ENCODE measurements at places on chromosomes 6 and 20.

DNA sequence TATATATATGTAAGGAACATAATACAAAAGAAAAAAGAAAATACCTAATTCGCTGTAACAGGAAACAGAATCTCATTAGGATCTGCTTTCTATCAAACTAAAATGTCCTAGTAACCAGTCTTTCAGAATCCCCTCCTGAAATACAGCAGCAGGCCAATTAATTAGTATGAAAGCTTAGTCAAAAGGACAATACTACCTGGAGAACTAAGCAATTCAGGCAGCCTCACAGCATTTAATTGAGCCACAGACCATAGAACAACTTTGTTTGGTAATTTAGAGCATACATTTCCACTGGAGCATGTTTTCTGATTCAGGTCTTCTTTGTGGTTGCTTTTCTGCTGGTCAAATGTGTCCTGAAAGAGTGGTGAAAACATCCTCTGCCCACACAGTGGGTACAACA, 516.0 kb downstream of the LMBRD1 start:
- no peak for DNase-seq

- no peak for DNase-seq
Observed at GRCh38 chr6:116512111-116512559, 696 bp downstream of the CALHM5 start.

- DNase-seq: no peak
Observed at GRCh38 chr20:44106615-44107014, 80.4 kb downstream of the JPH2 start.

- no peak for DNase-seq
Observed at GRCh38 chr20:14959506-14960475, 622.4 kb upstream of the FLRT3 start.

DNA sequence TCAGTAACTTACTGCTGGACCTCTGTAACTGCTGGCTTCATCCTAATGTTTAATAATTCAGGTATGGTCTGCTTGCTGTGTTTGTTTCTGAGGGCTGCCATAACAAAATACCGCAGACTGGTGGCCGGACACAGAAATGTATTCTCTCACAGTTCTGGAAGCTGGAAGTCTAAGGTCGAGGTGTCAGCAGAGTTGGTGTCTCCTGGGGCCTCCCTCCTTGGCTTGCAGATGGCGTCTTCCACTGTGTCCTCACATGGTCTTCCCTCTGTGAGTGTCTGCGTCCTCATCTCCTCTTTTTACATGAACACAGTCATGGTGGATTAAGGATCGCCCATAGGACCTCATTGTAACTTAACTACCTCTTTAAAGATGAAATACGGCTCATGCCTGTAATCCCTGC, 389.7 kb upstream of the JARID2 start:
- no peak for DNase-seq

DNA sequence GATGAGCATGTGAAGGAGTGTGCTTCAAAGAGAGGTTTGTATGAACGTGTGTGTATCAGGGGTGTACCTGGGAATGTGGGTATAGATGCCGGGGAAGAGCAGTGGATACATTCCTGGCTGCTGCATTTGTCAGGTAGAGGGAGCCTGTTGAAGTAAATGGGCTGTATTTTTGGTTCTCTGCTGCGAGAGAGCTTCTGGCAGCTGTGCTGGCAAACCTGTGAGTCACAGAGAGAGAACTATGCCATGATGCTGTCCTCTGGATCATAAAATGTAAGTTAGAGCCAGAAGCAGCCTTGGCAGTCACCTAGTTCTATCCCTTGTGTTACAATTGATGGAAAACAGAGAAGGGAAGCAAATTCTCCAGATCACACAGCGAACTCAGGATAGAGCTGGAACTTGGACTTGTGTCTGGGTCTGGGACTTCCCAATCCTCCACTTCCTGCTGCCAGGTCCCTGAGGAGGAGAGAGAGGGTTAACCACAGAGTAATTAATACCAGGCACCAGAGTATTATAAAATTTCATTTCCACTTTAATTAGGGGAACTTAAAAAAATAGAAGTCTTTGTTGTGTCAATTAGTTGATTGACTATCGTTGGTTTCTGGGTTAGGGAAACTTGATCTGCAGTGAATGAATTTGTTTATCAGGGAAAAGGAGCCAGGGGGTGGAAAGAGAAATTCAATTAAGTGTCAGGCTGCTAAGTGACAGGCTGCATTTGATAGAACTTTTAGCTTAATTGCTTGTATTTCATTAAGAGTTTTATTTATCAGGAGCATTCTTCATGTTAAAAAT, 41.1 kb upstream of the GTSF1L start:
- DNase-seq: no peak

- no peak for DNase-seq
Observed at GRCh38 chr6:155432293-155432692, 23.3 kb downstream of the NOX3 start.

GRCh38 chr20:47317127-47317895, 39.2 kb downstream of the ZMYND8 start:
- peak; percentile 73 for DNase-seq

- no peak for DNase-seq
Observed at GRCh38 chr6:21000331-21000801, 466.1 kb downstream of the CDKAL1 start.

- no peak for DNase-seq
Observed at GRCh38 chr20:49775229-49775693, 37.4 kb upstream of the SLC9A8 start.

GRCh38 chr6:110755411-110755834, 59.8 kb downstream of the CDK19 start:
- DNase-seq: no peak

DNA sequence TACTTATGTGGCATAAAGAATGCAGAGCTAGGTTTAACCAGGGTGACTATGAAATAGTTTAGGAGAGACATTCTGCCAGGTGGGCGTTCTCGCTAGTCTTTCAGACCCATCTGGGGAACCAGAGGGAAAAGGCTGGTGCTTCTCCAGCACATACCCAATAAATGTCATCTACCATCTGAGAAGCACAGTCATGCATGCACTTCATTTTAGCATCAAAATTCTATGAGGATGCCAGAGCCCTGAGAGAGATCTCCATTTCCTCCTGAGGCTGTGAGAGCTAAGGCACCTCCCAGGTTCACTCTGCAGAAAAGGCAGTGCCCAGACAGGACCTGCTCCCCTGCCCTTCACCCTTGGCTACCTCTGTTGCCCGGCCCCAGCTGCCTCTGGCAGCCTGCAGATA, 231.7 kb upstream of the PRND start:
- DNase-seq: no peak

GRCh38 chr20:56871691-56872090, 242.6 kb downstream of the TFAP2C start:
- DNase-seq: no peak

DNA sequence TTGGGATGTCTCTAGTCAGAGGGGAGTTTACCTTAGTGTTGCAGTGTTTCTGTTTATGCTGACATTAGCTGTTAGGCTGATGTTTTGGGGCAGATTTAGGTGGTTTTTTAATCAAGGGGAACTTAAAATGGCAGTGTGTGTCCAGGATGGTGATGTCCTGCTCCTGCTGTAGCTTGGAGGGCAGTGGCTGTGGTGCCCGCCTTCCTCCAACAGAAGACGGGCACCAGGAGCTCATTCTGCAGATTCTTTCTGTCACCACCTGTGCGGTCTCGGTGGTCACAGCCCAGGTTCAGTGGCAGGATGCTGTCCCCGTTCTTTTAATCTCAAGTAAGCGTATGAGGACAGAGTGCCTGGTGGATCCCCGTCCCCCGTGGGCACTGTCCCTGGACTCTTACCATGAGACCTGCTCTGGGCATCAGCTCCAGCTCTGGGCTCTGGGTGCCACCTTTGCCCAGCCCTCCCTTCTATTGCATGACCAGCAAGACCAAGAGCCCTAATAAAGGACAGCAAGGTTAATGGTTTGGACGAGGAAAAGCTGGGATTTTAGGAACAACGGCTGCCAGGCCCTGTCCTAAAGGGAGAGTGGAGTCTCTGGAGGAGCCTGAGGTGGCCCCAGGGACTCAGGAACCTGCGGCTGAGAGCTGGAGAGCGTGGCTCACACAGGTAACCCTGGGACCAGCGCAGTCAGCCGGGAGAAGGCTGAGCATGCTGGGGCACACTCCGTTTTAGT, 217.3 kb downstream of the ERMARD start:
- no peak for DNase-seq

DNA sequence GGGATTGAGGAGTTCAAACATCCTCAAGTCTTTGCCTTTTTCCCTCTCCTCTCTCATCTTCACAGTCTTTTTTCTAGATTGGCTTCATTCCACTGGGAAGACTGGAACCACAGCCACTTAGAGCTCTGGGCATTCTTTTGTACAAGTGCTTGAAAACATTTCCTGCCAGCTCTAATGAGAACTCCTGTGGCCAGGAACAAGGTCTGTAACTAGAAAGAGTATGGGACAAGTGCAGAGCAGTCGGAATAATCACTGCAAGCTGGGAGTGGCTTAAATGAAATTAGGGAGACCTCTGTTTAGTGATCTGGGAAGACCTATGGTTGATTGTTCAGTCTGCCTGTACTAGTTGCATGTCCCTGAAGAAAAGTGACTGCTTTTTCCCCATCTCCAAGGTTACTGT, 41.0 kb upstream of the SMIM8 start:
- DNase-seq: no peak

GRCh38 chr6:52399511-52400312, 20.4 kb upstream of the EFHC1 start:
- peak; percentile 36 for DNase-seq

DNA sequence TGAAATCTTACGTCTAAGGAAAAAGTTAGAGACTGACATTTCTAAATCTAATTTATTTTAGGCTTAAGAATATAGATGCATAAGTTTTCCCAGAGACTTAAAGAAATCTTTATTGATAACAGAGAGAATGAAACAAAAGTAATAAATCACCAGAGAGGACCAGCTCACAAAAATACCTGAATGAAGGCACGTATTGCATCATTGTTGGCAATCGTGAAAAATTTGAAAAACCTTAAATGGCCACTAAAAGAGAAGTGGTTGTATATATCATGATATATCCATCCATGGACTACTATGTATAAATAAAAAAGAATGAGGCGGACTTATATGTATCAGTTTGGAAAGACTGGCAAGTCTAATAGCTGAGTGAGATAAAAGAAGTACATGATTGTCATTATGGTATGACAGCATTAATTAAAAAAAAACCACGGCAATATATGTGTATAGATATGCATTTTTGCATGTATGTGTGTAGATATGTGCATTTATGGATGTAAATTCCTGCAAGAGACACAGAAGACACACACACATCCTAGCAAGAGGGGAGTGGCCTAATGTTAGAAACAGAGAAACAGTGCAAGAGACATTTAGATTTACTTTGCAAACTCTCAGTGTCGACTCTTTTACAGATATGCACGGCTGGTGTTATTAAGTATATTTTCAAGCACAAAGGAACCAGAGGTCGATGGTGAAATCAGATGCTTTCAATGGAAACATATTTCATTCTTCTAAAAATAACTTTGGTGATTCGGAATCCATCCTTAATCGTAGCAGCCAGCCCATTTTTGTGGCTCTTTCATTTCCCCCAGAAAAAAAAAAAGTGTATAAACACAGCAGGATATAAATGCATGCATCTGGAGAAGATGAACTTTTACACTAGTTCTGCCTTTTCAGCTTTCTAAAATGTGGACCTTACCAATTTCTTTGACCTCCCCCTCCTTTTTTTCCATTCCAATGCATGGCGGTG, 156.1 kb upstream of the SALL4 start:
- DNase-seq: no peak

DNA sequence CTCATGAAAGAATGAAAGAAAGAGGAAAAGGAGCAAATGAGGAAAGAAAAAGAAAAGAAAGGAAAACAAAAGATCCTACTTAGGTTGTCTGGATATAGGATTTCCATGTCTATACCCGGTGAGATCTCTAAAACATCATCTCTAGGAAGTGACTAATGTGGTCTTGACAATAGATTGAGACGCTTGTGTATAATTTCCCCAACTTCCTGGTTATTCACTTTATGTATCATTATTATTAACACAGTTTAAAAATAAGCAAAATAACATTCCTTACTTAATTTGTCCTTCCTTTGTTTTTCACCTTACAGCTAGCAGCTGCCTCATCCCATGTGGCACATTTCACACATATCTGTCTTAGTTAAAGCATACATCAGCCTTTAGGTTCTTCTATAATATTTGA, 27.0 kb downstream of the LAMA4 start:
- DNase-seq: no peak

DNA sequence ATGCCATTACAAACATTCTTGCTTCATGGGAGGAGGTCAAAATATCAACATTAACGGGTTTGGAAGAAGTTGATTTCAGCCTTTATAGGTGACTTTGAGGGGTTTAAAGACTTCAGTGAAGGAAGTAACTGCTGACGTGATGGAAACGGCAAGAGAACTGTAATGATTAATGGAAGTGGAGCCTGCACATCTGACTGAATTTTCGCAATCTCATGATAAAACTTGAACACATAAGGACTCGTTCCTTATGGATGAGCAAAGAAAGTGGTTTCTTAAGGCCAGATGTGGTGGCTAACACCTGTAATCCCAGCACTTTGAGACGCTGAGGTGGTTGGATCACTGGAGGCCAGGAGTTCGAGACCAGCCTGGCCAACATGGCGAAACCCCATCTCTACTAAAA, 226.1 kb downstream of the BCAS1 start:
- DNase-seq: no peak

DNA sequence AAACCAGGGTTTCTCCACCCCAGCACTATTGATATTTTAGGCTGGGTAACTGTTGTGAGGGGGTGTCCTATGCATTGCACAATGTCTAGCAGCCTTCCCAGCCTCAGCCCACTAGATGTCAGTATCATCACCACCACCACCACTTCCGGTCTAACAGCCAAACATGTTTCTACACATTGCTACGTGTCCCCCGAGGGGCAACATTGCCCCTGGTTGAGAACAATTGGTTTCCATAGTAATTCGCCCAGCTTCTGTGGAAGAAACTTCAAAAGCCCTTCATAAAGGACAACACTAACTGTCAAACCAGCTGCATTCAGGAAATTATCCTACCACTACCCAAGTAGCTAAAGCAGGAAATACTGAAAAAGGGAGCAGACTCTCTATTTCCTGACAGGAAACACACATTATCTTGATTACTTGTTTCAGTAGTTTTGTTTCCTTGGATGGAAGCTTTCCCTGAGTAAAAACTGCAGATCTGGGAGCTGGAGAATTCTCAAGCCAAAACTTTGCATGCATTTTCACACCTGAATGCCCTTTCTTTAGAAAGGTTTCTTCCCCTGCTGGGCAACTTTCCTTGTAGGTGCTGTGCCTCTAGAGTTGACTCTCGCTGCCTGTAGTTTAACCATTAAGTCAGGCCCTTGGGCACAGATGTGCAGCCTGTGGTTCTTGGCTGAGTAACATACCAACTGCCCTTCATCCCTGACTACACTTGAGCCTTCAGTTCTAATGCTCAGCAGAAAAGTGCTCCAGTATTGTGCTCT, 23.6 kb downstream of the PKHD1 start:
- peak; percentile 72 for DNase-seq
